ENCODE measurements at places on chromosomes 3 and 15.
A peak's percentile ranks its signal among the peaks of the same experiment; 100 is the strongest.

DNA sequence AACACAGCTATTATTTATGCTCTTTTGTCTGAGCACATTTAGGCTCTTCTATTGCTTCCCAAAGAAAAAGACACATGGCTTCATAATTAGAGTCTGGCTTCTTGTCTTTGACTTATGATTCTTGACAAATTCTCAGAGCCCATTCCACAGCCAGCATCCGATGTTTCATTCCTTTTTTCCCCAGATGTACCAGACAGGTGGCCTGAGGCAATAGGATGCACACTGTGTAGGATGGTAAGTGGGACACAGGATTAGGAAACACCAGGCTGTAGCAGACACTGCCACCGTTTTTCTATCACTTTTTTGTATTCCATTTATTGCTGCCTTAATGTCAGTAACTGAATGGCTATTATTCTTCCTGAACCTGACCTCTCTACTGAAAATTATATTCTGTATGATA, 188.9 kb upstream of the CDIN1 start:
- DNase-seq, result no peak

GRCh38 chr15:74610302-74610951, 5.2 kb upstream of the CLK3 start:
- DNase-seq, result peak; percentile 99

- DNase-seq, result no peak
Observed at GRCh38 chr15:62211348-62211747, 46.3 kb upstream of the C2CD4B start.

- peak; percentile 81 for DNase-seq
Observed at GRCh38 chr3:160413613-160414248, 14.3 kb downstream of the SMC4 start.

DNA sequence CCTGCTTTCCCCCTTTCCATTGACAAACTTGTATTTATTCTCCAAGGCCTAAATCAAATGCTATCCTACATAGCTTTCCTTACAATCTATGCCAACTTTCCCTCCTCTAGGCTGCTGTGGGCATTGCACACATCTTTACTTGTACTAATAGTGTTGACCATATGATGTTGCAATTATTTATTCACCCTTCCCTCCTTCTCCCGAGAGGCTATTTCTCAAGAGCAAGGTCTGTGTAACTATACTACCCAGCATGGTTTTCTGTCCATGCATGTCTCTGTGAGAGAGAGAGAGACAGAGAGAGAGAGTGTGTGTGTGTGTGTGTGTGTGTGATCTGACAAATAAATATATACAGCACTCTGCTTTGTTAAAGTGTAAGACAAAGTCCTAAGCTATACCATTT, 63.8 kb downstream of the GTPBP8 start:
- no peak for DNase-seq

GRCh38 chr3:115766587-115767482, 143.5 kb downstream of the GAP43 start:
- no peak for DNase-seq

GRCh38 chr15:74240897-74241614, 4.9 kb downstream of the CCDC33 start:
- DNase-seq, result no peak

- peak; percentile 89 for DNase-seq
Observed at GRCh38 chr3:122382888-122383666, at the start of gene MIX23. Gene MIX23 (minus strand): TSS chr3:122383231. CDS start chr3:122383224, 7 bp downstream.

DNA sequence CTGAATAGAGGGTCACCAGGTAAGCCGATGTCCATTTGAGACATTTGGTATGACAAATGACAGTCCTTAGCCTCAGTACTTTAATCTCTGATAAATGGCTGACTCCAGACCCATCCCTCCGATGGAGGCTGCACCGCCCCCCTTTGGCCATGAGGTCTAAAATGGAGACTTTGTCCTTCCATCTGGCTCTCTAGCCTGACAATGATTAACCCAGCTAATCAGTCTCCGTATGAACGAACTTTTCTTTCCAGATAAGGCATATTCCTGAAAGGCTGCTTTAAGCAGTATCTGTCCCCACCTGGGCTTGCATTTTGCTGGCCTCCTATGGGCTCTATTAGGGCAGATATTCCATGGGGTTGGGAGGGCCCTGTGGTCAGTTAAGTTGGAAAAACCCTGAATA, 10.8 kb upstream of the MYZAP start:
- no peak for DNase-seq

GRCh38 chr3:151998744-151999143, 125.3 kb downstream of the SUCNR1 start:
- DNase-seq, result no peak

DNA sequence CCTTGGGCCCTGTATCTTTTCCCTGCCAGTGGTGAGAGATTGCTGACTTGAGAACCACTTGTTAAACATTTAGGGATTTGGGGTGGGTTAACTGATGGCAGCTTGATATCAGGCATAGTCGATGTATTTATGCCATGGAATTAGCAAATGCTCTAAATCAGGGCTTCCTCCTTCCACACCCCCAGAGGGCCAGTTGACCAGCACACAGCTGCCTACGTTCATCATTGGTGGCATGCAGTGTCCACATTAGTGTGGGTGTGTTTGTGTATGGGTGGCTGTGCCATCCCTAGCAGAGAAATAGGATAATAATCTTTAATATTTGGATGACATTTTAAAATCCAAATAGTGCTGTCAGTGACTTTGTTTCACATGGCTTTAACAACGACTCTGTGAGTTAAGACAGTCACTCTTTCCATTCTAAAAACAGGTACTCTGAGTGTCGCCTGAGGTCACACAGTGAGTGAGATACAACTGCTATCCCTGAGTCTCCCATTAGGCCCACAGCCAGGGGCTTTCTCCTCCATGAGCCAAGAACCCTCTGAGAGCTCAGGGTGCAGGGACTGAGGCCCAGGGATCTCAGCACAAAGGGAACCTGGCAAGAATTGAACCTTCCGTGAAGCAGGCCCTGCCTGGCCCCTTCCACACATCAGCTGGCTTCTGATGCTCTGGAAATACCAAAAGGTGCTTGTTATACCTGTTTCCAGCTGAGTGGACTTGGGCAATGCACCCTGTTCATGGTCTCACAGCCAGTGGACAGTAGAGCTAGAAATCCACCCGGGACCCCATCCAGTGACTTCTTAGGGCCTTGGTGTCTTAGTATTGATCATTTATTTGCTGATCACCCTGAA, 4.3 kb upstream of the LTF start:
- no peak for DNase-seq

DNA sequence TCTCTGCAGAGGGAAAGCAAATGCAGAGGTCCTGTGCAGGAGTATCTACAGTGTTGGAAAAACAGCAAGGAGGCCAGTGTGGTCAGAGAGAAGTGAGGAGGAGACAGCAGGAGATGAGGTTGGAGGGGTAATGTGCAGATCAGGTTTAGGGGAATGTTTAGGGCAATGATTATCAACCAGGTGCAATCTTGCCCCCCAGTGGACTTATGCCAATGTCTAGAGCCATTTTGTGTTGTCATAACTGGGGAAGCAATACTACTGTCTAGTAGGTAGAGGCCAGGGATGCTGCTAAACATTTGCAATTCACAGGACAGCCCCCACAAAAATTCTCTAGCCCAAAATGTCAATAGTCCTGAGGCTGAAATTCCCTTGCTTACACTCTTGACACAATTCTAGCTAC, 13.1 kb downstream of the CCDC191 start:
- DNase-seq, result no peak

GRCh38 chr3:143952569-143953072, 19.0 kb upstream of the DIPK2A start:
- no peak for DNase-seq

- no peak for DNase-seq
Observed at GRCh38 chr3:184366619-184367289, 5.2 kb downstream of the POLR2H start.

DNA sequence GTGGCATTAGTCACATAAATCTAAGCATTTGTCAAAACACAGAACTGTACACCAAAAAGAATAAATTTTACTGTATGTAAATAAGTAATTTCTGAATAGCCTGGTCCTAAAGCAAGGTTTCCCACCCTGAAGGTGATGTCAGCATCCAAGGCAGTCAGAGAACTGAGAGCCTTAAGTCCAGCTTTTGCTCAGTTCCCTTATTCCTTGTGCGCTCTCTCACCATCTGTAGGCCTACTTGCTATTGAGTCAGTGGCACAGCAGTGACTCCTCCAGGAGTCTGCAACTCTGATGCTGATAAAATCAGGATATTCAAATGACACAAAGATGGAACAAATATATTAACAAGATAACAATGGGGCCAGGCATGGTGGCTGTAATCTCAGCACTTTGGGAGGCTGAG, 22.3 kb downstream of the VPS39 start:
- DNase-seq, result no peak

DNA sequence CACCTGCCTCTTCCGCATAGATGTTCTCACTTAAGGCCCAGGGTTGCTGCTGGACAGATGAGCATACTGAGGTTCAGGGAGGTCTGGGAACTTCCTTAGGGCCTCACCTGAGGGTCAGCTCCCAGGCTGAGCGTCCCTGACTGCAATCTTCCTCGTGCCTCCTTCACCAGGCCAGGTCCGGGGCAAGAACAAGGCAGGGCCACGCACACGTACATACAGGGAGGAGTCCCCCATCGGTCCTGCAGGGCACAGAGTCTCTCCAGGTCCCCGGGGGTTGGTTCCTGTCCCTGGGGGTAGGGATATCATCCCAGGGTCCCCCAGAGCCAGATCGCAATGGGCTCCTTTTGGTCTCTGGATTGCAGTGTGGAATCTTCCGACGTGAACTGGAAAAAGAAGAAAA, 130.1 kb downstream of the LRRK1 start:
- DNase-seq, result no peak

DNA sequence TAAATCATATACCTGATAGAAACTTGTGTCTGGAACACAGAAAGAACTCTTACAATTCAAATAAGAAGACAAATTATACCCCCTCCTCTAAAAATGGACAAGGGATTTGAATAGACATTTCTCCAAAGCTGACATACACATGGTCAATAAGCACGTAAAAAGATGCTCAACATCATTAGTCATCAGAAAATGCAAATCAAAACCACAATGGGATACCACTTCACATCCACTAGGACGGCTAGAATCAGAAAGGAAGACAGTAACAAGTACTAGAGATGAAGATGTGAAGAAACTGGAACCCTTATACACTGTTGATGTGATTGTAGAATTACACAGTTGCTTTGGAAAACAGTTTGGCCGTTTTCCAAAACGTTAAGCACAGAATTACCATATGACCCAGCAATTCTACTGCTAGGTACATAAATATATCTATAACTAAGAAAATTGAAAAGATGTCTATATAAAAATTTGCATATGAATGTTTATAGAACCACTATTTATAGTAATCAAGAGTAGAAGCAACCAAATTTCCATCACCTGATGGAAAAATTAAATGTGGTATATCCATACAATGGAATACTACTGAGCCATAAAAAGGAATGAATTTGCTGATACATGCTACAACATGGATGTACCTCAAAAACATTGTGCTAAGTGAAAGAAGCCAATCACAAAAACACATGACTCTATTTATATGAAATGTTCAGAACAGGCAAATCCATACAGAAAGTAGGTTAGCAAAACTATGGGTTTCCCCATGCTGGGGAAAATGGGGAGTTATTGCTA, 60.8 kb downstream of the GREM1 start:
- DNase-seq, result no peak

GRCh38 chr3:127679534-127680145, 6.9 kb downstream of the ABTB1 start:
- DNase-seq, result no peak

- no peak for DNase-seq
Observed at GRCh38 chr3:55484191-55484689, 2.9 kb downstream of the WNT5A start.

GRCh38 chr3:183099026-183099837, at the start of gene MCCC1:
Gene MCCC1 (minus strand): TSS chr3:183099496. CDS start chr3:183099440, 56 bp downstream.
- peak; percentile 96 for DNase-seq

- no peak for DNase-seq
Observed at GRCh38 chr3:23075496-23075895, 127.6 kb upstream of the UBE2E2 start.

- DNase-seq, result no peak
Observed at GRCh38 chr3:177145381-177145780, 51.9 kb downstream of the TBL1XR1 start.

DNA sequence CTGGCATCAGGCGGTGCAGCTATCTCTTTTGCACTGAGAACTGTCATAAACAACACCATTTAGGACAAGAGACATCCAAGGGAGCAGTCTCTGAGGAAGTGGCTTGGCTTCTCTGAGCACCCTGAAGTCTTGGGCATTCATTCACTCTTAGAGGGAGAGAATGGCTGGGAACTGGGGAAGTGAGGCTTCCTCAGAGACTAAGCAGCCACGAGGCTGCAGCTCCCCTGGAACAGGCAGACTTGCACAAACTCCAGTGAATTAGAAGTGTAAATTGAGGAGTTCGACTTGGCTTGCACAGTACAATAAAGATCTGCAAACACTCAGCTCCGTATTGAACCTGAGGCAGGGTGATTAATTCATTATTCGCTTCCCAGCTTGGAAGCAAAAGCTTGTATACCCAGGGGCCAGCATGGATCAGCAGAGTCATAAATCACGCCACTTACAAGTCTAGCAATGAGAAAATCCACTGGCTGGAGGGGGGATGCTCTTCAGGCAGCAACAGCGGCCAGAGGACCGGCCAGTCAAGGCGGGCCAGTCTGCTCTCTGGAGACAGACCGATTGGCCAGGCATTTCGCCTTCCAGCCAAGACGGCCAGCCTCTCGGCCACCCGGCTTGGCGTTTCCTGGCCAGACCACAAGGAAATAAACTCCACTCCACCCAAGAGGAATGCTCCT, 118.8 kb upstream of the ADPGK start:
- no peak for DNase-seq

DNA sequence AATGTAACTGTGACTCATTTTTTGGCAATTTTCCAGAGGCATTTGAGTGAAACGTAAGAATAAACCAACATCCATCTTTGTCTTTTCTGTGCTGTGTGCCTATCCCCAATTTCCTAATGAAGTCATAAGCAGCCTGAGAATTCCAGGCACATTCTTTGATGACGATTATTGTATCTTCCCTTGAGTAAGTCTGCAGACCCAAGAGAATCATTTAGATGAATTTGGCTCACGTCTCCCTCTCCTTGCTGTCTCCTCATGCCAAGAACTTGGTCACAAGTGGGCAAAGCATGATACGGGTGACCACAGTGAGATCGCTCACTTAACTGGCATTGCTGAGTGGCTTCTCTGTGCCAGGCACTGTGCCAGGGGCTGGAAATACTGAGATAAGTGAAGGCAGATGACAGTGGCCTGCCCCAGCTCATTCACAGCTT, 384.5 kb upstream of the IL12A start:
- peak; percentile 4 for DNase-seq

GRCh38 chr3:173501931-173502489, 104.5 kb downstream of the NLGN1 start:
- no peak for DNase-seq

DNA sequence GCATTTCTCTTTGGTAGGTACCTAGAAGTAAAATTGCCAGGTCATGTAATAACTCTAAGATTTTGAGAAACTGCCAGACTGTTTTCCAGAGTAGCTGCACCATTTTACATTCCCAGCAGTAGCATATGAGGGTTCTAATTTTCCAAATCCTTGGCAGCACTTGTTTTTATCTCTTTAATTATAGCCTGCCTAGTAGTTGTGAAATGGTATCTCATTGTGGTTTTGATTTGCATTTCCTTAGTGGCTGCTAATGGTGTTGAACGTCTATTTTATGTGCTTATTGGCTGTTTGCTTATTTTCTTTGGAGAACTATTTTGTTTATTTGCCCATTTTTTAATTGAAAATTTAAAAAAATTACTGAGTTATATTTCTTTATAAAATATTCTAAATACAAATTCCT, 117.9 kb downstream of the TCF12 start:
- no peak for DNase-seq

- DNase-seq, result no peak
Observed at GRCh38 chr15:48834756-48835155, 23.9 kb upstream of the CEP152 start.
